ENCODE measurements at places on chromosomes 7 and 10.

- no peaks in the 10 kb centered on the region for H3K36me3 ChIP-seq
- no peaks in the 10 kb centered on the region for H3K27me3 ChIP-seq
- no peak overlapping the region for H3K27ac ChIP-seq
- no peak for DNase-seq
Observed at GRCh38 chr10:50437248-50437647, 185.9 kb upstream of the ASAH2 start.

DNA sequence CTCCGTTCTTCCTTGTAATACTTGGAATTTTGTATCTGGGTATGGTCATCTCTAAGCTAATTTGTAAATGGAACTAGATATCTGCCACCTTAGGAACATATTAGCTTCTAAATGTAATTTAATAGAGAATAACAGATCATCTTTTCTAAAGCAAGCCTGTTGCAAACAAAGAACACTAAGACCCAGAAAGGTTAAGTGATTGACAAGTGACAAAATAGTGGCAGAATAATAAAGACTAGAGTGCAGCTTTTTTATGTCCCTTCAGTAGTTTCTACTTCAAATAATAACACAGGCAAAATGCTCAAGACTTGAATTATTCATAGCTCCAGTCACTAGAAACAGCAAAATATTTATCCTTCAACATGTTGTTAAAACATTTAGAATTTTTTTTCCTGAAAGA is 91.7 kb downstream of the MET start:
- H3K4me1 ChIP-seq = no peaks in the 10 kb centered on the region
- H3K27me3 ChIP-seq = no peaks in the 10 kb centered on the region

DNA sequence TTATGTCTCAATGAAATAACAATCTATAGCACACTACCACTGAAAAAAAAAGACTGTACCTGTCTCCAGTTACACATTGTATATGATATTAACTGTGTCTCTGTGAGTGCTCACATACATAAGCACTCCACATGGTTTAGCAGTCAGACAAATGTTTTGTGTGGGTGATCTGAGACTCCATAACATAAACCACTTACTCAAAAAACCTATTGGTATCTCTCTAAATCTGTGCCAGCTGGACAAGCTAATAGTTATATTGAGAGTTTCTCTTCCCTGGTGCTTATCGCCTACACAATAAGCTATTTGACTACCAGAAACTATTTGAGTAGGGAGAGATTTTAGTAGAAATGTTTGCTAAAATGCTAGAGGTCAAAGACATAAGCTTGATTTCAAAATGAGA is 190.1 kb upstream of the AGR3 start:
- no peaks in the 10 kb centered on the region for H3K36me3 ChIP-seq
- no peak for DNase-seq
- H3K4me1 ChIP-seq = no peaks in the 10 kb centered on the region

- no peaks in the 10 kb centered on the region for H3K27me3 ChIP-seq
- H3K27ac ChIP-seq = no peak overlapping the region
- no peak for DNase-seq
- no peak overlapping the region for H3K4me3 ChIP-seq
Observed at GRCh38 chr7:16187131-16187530, 234.2 kb downstream of the CRPPA start.

DNA sequence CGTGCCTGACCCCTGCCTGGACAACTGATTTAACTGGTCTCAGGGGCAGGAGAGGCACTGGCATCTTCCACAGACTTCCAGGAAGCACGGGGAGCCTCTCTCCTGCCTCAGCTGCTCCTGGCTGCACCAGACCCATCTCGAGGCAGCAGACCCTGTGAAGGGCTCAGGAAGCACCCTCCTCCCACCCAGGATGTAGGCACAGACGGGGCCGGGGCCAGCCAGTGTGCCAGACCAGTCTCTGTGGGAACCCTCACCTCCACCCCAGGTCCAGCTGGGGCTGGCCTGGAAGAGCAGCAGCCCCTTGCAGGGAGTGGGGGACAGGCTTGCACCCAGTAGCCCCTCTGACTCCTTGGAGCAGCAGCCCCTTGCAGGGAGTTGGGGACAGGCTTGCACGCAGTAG is 56.3 kb downstream of the RASGEF1A start:
- no peak for DNase-seq
- no peak overlapping the region for H3K27ac ChIP-seq
- H3K36me3 ChIP-seq = no peaks in the 10 kb centered on the region
- no peaks in the 10 kb centered on the region for H3K27me3 ChIP-seq
- no peak overlapping the region for H3K4me3 ChIP-seq

DNA sequence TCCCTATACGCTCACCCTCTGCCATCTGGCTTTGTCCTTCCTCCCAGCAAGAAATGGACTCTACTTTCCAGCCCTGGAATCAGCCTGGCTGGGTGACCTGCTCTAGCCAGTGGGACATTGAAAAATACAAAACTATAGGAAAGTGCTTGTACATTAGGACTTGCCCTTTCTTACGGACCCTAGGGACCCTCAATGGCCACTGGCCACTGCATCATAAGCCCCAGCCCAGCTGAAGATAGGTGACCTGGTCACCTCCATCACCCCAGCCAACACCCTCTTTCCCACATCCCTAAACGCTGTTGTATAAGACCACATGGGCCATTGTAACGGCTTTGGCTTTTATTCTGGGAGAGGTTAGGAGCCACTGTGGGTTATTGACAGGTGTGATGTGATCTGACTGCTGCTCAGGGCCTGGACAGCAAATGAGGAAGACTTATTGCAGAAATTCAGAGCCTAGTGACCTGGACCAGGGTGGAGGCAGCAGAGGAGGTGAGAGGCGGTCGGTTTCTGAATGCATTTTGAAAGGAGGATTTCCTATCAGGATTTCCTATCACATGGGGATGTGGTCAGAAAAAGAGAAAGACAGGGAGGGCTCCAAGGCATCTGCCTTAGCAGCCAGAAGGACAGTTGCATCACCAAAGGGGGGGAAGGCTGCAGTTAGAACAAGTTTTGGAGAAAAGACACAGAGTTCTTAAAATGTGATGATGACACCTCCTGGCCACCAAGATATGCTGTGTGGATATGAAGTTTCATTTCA is 2.2 kb upstream of the LMBR1 start:
- H3K4me1 ChIP-seq = no peaks in the 10 kb centered on the region
- no peak overlapping the region for H3K4me3 ChIP-seq

GRCh38 chr7:139255290-139255689 is 24.3 kb downstream of the UBN2 start:
- no peaks in the 10 kb centered on the region for H3K27me3 ChIP-seq
- H3K36me3 ChIP-seq = no peaks in the 10 kb centered on the region
- H3K27ac ChIP-seq = no peak overlapping the region
- no peak overlapping the region for H3K4me3 ChIP-seq
- H3K4me1 ChIP-seq = no peaks in the 10 kb centered on the region
- no peak for DNase-seq

- no peak for DNase-seq
- peak overlapping the region; percentile 68 for H3K27ac ChIP-seq
- no peaks in the 10 kb centered on the region for H3K36me3 ChIP-seq
- H3K27me3 ChIP-seq = no peaks in the 10 kb centered on the region
- H3K4me1 ChIP-seq = peaks cover 28% of the 10 kb centered on the region
- H3K4me3 ChIP-seq = no peak overlapping the region
Observed at GRCh38 chr10:75508239-75508813, 76.9 kb downstream of the LRMDA start.

GRCh38 chr10:48406204-48406603 is 99.7 kb downstream of the MAPK8 start:
- no peaks in the 10 kb centered on the region for H3K36me3 ChIP-seq
- DNase-seq = no peak
- H3K4me1 ChIP-seq = no peaks in the 10 kb centered on the region
- H3K27ac ChIP-seq = no peak overlapping the region

- H3K36me3 ChIP-seq = no peaks in the 10 kb centered on the region
- no peaks in the 10 kb centered on the region for H3K27me3 ChIP-seq
- H3K4me3 ChIP-seq = no peak overlapping the region
- DNase-seq = no peak
- no peak overlapping the region for H3K27ac ChIP-seq
Observed at GRCh38 chr10:30378201-30378995, 29.3 kb upstream of the MTPAP start.

GRCh38 chr10:42646687-42647640 is 8.6 kb upstream of the ZNF33B start:
- DNase-seq = peak; percentile 16
- no peak overlapping the region for H3K4me3 ChIP-seq
- no peaks in the 10 kb centered on the region for H3K36me3 ChIP-seq
- no peak overlapping the region for H3K27ac ChIP-seq
- no peaks in the 10 kb centered on the region for H3K27me3 ChIP-seq

- H3K4me3 ChIP-seq = no peak overlapping the region
- H3K36me3 ChIP-seq = no peaks in the 10 kb centered on the region
- no peaks in the 10 kb centered on the region for H3K27me3 ChIP-seq
- no peak for DNase-seq
- no peaks in the 10 kb centered on the region for H3K4me1 ChIP-seq
Observed at GRCh38 chr7:131095346-131095745, 232.3 kb upstream of the MKLN1 start.

GRCh38 chr10:15163253-15163828 is 5.2 kb downstream of the NMT2 start:
- H3K27ac ChIP-seq = no peak overlapping the region
- no peak overlapping the region for H3K4me3 ChIP-seq
- DNase-seq = no peak
- no peaks in the 10 kb centered on the region for H3K4me1 ChIP-seq
- no peaks in the 10 kb centered on the region for H3K27me3 ChIP-seq
- no peaks in the 10 kb centered on the region for H3K36me3 ChIP-seq

DNA sequence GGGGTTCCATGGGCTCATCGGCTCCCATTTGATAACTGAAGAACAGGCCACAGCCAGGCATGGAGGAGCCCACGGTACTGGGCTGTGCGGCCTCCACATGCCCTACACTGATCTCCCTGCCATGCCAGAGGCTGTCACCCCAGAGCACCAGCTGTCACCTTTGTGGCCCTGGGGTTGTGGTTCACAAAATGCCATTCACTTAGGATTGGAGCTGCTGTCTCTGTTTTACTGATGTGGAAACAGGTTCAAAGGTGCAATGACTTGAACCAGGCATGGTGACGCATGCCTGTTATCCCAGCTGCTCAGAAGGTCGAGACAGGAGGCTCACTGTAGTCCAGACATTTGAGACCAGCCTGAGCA is 4.3 kb upstream of the UPK3B start:
- no peaks in the 10 kb centered on the region for H3K27me3 ChIP-seq
- no peak overlapping the region for H3K27ac ChIP-seq
- no peaks in the 10 kb centered on the region for H3K36me3 ChIP-seq
- DNase-seq = no peak

GRCh38 chr10:110967009-110967630 is 47.7 kb downstream of the SHOC2 start:
- DNase-seq = no peak
- no peaks in the 10 kb centered on the region for H3K36me3 ChIP-seq
- H3K27ac ChIP-seq = no peak overlapping the region
- H3K4me1 ChIP-seq = no peaks in the 10 kb centered on the region

- no peaks in the 10 kb centered on the region for H3K36me3 ChIP-seq
- no peak overlapping the region for H3K4me3 ChIP-seq
- H3K27me3 ChIP-seq = no peaks in the 10 kb centered on the region
- H3K27ac ChIP-seq = no peak overlapping the region
Observed at GRCh38 chr10:125626671-125627070, 56.3 kb downstream of the TEX36 start.

GRCh38 chr10:110226543-110226925 is 19.1 kb downstream of the MXI1 start:
- peak; percentile 94 for DNase-seq
- H3K27ac ChIP-seq = peak overlapping the region; percentile 96
- no peaks in the 10 kb centered on the region for H3K27me3 ChIP-seq
- no peaks in the 10 kb centered on the region for H3K36me3 ChIP-seq

DNA sequence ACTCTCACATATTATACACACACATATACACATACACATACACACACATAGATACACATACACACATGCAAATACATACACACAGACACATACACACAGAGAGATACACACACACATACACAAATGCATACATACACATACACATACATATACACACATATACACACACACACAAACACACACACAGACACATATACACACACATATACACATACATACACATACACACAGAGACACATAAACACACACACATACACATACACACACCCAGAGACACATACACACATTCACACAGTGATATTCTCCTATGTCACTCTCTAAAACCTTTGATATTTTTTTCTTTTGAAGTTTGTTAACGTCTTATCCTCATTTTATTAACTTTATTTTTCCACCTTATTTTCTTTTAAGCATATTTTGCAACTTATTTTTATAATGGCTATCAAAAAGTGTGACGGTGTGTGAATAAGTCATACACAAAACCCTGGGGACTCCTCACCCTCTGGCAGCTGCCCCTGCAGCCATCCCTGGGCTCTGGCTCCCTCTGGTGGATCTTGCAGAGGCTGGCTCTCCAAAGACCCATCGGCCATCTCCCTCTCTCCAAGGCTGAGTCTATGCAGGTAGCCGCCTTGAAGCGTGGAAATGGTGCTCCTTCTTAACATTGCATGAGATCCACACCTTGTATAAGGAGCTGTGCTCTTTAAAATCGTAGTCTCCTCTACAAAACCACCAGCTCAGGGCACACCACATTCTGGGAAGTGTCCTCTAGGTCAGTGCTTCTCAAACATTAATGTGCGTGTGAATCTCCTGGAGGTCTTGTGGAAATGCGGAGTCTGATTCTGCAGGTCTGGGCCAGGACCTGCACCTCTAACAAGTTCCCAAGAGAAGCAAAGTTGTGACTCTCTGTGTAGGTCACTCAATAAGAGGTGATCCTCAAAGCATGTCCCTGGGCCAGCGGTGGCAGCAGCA is 4.1 kb upstream of the C10orf120 start:
- no peaks in the 10 kb centered on the region for H3K4me1 ChIP-seq
- H3K4me3 ChIP-seq = no peak overlapping the region
- H3K27ac ChIP-seq = no peak overlapping the region
- peak; percentile 63 for DNase-seq
- H3K36me3 ChIP-seq = no peaks in the 10 kb centered on the region
- H3K27me3 ChIP-seq = no peaks in the 10 kb centered on the region

DNA sequence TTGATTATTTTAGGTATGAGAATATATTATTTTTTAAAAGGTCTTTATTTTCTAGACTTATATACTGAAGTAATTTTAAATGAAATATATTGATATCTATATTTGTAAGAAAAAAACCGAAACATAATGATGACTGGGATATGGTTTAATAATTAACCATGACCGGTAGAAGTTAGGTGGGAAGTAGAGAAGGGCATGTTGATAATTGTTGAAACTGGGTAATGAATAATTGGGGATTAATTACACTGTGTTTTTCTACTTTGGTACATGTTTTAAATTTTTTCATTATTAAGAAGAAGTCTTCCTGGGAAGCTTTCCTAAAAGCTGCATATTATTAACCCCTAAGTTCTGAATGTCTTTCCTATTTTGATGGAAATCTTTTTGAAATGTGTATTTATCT is 16.3 kb downstream of the TSPAN12 start:
- no peak overlapping the region for H3K27ac ChIP-seq
- no peak for DNase-seq
- no peak overlapping the region for H3K4me3 ChIP-seq
- H3K27me3 ChIP-seq = no peaks in the 10 kb centered on the region

- no peak for DNase-seq
- no peaks in the 10 kb centered on the region for H3K4me1 ChIP-seq
- no peaks in the 10 kb centered on the region for H3K27me3 ChIP-seq
- no peaks in the 10 kb centered on the region for H3K36me3 ChIP-seq
- no peak overlapping the region for H3K27ac ChIP-seq
Observed at GRCh38 chr10:89805599-89806013, 104.2 kb downstream of the KIF20B start.
